Naive B cell (primary cell): ENCODE measurements at places on chromosomes 12 and 14.

DNA sequence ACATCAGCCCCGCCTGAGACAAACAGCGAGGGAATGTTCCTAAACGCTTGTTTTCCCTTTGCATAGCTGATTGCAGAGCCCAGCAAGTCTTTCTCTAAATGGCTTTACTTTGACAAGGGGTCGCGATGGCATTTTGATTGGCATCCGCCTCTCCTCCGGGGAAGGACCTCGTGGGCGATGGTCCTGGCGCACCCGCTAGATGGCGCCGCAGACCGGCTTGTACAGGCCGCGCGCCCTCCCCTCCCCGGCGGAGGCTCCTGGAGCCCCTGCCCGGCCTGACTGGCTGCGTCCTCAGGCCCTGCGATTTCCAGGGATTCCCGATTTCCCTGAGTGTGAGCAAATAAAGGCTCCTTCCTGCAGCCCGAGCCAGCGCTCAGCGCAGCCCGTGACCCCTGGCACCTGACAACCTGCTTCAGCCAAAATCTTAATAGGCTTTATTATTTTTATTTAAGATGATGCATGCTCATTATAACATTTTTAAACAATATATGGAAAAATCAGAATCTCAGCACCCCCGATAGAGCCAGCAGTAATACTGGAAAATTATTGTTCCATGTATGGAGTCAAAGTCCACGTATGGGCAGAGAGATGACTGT lies 468.3 kb downstream of the AACS start:
- peaks cover 6% of the 10 kb centered on the region for H3K27me3 ChIP-seq
- no peak overlapping the region for H3K4me3 ChIP-seq
- H3K27ac ChIP-seq: no peak overlapping the region
- no peaks in the 10 kb centered on the region for H3K36me3 ChIP-seq
- H3K4me1 ChIP-seq: no peaks in the 10 kb centered on the region

- no peak overlapping the region for H3K27ac ChIP-seq
- no peaks in the 10 kb centered on the region for H3K27me3 ChIP-seq
- no peaks in the 10 kb centered on the region for H3K36me3 ChIP-seq
These were observed 40.7 kb upstream of the MTERF2 start for GRCh38 chr12:107027636-107028053.

GRCh38 chr12:124024263-124024678 lies 51.3 kb downstream of the ZNF664 start:
- no peaks in the 10 kb centered on the region for H3K36me3 ChIP-seq
- H3K27ac ChIP-seq: no peak overlapping the region
- peaks cover 11% of the 10 kb centered on the region for H3K4me1 ChIP-seq
- no peaks in the 10 kb centered on the region for H3K27me3 ChIP-seq

GRCh38 chr14:52700701-52701172 lies 5.4 kb upstream of the ERO1A start:
- no peak overlapping the region for H3K27ac ChIP-seq
- H3K27me3 ChIP-seq: peaks cover 7% of the 10 kb centered on the region

GRCh38 chr12:114238808-114239207 lies 167.1 kb downstream of the TBX5 start:
- no peaks in the 10 kb centered on the region for H3K4me1 ChIP-seq
- no peaks in the 10 kb centered on the region for H3K36me3 ChIP-seq
